Stimulated activated CD4-positive, alpha-beta T cell treated with anti-CD3 and anti-CD28 coated beads, Interleukin-15, amount 100 ng/mL, for 1 hour (primary cell): ENCODE measurements at places on chromosomes 1 and 21.
A peak's percentile ranks its signal among the peaks of the same experiment; 100 is the strongest.

- no peak for DNase-seq
These were observed 176.2 kb downstream of the KIF26B start for GRCh38 chr1:245330951-245331350.

- DNase-seq = no peak
These were observed 4.2 kb downstream of the RSPO1 start for GRCh38 chr1:37630426-37631028.

GRCh38 chr1:239811211-239811885 is 280.3 kb upstream of the FMN2 start:
- DNase-seq = no peak

DNA sequence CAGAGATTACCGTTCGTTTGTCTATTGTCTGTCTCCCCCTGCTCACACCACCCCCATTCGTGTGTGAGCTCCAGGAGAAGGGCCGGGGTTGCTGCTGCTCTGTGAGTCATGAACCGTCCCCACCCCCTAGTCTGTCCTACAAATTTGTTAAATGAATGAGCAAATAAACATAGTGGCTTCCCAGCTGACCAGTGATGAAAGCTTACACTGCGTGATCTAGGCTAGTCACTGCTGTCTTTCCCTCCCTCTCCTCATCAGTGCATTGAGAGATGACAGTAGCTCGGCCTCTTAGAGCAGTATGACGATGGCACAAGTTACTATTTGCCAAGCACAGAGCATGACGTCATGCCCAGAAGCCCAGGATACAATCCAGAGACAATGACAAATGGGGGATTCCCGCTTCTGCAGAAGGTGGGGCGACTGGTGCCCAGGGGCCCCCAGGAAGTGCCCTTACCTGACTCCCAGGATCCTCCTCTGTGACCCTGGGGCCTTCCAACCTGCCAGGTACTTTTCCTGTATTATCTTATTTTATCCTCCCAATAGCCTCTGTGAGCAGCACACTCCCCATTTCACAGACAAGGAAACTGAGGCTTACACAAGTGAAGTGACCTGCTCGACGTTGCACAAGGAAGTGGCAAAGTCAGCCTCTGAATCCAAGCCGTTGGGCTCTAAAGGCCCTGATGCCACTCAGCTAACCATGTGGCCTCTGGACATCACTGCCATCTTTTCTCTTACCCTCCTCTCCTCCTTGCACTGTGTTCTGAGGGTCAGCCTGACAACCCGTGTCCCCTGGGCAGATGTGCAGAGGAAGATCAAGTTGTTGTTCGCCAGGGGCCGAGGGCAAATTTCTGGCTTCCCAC is 8.6 kb upstream of the EPHA2 start:
- DNase-seq = no peak

DNA sequence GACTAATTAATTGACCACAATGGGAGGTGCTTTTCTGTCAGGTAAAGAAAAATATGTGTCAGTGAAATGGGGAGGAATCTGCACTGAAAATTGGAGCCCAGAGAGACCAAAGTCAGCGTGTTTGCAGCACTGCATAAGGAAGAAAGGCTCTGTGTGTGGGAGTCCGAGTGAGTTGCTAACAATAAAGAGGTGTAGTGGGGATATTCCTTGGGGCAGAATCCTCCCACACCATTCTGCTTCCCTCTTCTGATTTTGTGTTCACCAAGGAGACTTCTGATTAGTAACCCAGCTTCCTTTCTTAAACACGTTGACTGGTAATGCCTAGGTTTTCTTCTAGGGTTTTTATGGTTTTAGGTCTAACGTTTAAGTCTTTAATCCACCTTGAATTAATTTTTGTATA is 240.5 kb downstream of the RPS6KC1 start:
- no peak for DNase-seq

DNA sequence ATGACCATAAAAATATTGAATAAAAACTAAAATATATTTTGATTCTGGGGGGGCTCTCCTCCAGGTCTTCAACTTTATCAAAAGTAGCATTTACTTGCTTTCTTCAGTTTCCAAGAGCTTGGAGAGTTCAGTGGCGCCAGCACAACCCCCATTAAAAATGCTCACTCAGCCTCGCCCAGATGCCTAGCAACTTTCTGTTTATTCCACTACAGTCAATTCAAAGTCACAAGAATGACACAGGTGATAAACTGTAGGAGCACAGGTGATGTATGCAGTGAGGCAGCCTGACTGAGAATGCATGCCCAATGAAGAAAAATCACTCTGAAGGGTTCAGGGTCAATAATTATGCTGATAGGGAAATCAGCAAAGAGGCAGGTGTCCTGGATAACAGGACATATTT is 159.4 kb upstream of the ATP1B1 start:
- no peak for DNase-seq

DNA sequence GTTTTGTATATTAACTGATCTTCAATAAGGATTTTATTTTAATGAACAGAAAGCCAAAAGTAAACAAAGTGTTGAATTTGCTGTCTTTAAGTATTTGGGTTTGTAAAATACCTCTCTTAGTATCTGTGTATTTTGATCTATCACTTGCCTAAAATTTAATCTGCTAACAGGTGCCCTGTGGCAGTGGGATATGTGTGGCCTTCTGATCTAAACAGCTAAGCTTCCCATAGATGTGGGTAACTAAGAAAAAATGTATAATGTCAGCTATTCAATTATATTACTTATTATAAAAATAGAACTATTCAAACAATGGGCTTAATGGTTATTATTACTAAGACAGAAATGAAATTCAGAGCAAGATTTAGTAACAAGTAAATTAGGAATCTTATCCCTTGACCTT is 15.2 kb downstream of the LRRC39 start:
- no peak for DNase-seq

- no peak for DNase-seq
These were observed 204.8 kb downstream of the SETD4 start for GRCh38 chr21:35855484-35855883.

DNA sequence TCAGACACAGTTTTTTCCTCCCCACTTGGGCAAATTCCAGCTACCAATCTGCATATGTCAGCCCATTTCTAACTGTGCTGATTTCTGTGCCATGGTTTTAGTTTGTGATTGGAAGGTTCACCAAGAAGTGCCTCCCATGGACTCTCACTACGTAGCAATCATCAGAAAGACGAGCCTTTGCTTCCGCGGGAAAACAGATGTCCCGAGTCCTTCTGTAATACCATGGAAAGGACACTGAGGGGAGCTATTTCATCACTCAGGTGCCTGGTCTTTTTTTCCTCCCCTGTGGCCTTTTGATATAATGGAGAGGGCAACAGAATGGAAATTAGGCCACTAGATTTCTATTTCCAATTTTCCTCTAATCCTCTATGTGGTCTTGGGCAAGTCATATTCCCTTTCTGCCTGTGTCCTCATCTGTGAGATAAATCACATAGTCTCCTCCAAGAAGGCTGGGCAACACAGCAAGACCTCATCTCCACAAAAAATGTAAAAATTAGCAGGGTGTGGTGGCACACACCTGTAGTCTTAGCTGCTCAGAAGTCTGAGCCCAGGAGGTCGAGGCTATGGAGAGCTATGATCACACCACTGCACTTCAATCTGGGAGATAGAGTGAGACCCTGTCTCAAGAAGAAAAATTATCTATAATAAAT is 24.8 kb downstream of the LEMD1 start:
- DNase-seq = no peak

- DNase-seq = no peak
These were observed 131.0 kb upstream of the C1orf105 start for GRCh38 chr1:172289448-172289847.

GRCh38 chr1:150234566-150235293 is 1.2 kb downstream of the ANP32E start:
- DNase-seq = peak; percentile 81

DNA sequence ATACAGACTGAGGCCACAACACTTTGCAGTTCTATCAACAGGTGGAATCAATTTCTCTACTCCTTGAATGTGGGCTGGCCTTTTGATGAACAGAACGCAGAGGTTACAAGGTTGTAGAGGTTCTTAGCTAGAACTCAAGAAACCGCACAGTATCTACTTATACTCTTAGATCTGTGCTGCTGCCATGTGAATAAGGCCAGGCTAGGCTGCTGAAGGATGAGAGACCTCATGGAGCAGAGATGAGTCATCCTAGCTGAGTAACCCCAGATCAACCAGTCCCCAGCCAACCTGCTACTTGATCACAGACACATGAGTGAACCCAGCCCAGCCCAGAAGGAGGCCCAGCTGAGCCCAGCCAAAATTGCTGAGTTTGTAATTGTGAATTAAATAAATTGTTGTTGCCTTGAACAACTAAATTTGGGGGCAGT is 35.3 kb upstream of the BCAR3 start:
- no peak for DNase-seq

DNA sequence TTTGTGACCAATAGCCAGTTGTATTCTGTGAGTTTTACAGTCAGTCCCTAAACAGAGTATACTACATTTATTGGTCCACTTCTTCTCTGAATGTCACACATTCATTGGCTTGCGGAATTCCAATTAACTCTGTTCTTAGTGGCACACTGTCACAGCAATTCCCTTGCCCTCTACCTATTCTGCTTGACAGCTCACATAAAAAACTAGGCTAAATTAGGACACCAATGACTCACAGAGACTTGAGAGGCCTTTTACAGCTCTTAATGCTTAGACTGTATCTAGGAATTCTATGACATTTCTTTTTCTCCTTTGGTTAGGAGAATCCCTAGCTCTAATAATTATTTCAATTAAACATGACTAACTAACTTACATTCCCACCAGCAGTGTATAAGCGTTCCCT is 104.1 kb downstream of the NEGR1 start:
- DNase-seq = no peak

- DNase-seq = no peak
These were observed 4.9 kb upstream of the BEST4 start for GRCh38 chr1:44792736-44793502.

- no peak for DNase-seq
These were observed 205.1 kb downstream of the PLPP3 start for GRCh38 chr1:56374026-56374974.

DNA sequence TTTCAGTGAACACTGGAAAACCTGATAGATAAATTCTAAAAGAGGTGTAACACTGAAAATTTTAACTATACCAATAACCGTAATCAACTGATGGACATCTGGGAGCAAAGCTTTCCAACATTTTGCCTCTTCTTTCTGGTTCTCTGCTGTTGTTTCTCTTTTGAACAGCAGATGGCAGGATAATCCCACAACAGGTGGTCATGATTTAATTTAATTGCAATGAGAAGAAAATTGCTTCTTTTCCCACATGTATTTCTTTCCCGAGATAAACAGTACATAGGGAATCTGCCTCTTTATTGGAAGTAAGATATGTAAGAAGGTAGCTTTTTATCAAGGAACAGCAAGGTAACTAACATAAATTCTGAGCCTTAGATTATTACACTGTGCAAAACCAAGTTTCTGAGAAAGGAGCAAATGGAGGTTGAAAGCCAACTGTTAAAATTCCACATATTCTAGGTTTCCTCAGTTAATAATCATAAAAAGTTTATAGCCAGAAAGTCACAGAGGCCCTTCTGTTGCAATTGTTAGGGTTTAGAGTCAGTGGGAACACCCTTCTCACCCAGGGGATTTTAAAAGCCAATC is 72.9 kb downstream of the RPS6KA1 start:
- DNase-seq = no peak

DNA sequence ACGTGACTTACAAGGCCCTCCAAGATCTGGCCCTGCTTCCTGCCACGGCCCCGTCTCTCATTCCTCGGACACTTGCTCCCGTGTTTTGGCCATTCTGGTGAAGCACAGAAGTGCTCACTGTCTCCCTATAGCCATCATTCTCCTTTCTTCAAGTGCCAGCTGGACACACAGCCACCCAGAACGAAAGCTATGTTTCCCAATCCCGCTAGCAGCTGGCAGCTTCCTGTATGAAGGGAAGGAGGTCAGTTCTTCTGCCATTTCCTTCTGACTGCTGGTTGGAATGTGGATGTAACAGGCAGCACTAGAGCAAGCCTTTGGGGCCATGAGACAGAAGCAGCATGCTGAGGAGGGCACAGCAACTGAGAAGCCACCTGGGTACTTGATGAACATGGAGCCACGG is 82.8 kb downstream of the TGFBR3 start:
- DNase-seq = no peak

DNA sequence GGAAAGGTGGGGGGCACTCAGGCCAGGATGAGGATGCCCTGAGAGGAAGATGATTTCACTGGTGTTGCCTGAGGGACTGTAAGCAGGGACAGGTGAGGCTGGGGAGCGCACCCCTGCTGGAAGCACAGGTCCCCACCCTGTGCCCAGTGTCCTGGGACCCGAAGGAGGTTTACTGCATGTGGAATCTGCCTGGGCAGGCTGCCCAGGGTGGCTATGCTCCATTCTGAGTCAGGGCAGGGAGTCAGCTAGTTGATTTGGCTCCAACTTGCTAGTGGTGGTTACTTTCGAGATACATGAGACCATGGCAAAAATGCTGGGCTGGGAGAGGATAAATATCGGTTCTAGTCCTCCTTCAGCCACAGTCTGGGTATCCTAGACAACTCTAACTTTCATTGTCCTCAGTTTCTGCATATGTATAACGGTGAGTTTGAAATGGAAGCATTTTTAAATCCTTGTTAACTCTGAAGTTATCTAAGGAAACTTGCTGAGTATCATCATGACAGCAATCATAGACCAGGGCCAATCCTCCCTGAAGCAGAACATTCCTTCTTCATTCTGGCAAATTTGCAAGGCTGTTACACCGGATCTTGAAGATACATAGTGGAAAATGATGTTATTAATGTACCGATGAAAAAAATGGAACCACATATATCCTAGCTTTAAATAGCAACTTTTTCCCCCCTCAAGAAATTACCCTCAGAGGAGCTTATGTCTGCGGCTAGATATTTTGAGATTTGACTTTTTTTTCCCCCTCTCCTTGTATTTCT is 7.7 kb downstream of the TLR5 start:
- DNase-seq = no peak

GRCh38 chr1:50490640-50491039 is 67.4 kb upstream of the DMRTA2 start:
- no peak for DNase-seq

- DNase-seq = no peak
These were observed 3.5 kb downstream of the PPM1J start for GRCh38 chr1:112711670-112712069.

DNA sequence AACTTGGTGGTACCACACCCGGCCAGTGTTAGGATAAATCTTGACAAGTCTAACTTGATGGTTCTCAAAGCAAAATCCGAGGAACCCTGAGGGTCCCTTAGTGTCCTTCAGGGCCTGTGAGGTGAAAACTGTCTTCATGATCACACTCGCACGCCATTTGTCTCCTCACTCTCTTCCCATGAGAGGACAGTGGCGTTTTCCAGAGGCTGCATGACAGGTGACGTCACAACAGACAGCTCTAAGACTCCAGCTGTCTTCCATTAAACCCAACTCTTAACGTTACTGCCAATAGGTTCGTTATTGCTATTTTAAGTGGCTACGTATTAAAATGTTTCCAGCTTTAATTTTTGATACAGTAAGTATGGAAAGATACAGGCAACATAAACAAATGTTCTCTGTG is 13.8 kb downstream of the CFAP74 start:
- DNase-seq = no peak

DNA sequence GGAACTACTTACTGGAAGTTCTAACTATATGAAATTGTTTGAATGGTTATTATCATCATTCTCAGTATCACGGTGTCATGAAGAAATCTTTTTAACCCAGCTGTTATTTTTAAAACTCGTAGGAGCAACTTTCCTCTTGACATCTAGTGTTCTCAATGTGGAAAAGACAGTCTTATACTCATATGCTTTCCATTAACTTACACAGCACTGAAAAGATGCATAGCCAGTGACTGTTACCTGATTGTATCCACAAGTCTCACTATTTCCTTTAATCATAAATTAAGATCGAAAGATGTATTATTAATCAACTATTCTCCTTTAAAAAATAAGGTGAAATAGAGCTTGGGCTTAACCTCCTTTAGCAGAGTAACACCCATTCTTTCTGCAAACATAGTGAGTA is 59.7 kb upstream of the TNFSF4 start:
- DNase-seq = no peak
